Cardiac muscle cell (in vitro differentiated cells and primary cell): ENCODE measurements at places on chromosomes 6 and 20.

- peak; percentile 26 for DNase-seq
Observed at GRCh38 chr6:160730911-160731310, 28.9 kb downstream of the PLG start.

DNA sequence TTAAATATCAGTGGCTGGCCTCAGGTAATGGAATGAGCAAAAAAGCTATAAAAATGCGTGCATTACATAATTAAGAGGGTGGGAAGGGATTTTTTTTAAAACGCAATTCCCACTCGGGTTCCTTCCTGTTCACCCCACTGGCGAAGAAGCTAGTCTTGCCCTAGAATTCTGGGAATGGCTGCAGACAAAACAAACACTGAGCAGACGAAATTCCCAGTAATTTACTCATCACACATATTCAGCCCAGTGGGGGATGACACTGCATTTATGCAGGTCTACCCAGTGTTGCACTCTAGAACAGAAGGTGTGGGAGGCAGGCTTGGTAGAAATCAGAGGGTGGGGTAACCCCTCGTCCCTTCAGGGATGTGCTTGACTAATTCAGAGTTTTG is 2695.0 kb upstream of the DEFB115 start:
- DNase-seq: no peak

- DNase-seq: no peak
Observed at GRCh38 chr6:14113976-14114375, 3.6 kb upstream of the CD83 start.

DNA sequence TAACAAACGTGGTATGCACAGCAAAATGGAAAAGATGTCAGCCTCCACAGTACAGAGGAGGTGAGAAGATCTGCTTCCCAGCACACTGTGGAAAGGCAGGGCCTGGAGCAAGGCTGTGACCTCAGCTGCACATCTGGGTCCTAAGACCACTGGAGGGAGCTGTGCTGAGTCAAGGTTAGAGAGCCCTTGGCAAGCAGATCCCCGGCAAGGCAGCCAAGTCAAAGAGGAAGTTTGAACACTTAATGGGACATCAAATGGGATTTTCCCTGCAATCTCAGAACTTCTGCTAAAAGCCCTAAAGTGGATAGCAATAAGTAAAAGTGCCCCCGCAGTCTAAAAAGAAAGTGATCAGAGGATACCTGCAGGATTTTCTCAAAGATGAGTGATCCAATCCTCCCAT is 39.5 kb downstream of the UNC5CL start:
- peak; percentile 74 for DNase-seq

DNA sequence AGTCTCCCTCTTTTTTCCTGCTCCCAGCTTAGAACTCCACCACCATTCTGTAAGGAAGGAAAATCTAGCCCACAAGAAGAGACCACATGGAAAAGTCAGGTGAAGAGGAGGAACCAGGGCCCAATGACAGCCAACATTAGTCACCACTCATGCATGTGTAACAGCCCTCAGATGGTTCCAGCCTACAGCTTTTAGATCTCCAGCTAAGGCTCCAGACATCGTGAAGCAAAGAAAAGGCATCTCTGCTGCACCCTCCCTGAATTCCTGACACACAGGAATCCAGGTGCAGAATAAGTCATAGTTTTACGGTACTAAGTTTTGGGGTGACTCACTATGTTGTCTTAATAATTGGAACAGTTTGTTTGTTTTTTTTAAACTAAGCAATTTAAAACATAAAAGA is 25.5 kb downstream of the DCDC2 start:
- DNase-seq: no peak

GRCh38 chr6:25899123-25899522 is 25.1 kb upstream of the SLC17A3 start:
- no peak for DNase-seq

DNA sequence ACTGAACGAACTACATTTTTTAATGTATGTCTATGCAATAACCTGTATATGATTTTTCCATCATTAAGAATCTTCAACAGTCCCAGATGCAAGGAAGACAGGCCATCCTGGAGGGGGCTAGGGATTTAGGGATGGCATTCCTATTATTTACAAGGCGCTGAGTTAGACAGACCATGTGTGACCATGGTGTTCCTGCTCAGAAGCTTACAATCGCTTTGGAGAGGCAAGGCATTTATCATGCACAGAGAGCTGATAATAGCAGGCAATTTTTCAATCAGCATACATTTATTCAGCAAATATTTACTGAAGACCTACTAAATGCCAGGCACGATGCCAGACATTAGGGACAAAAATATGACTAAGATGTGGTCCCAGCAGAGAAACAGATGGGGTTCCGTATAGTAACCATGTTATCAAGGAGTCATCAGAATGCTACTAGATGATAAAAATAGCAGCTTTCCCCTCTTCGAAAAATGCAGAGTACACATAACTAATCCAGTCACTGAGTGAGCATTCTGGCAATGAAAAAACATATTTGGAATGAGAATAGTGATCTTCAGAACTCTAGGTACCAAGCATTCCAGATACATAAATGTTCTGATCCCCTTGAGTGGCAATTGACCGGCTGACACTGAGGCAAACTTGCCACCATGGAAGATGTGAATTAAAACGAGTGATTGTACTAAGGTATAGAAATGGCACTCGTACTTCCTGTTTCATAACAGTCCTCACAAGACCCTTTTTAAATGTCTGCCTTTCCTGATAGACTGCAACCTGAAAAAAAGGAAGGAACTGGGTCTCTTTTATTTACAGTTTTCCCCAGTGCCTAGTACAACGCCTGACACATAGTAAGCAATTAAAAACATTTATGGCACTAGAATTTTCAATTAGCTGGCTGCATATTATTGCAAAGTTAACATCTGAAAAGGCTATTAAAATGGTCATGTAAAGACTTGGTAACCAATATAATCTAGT is 135.7 kb downstream of the ATXN1 start:
- no peak for DNase-seq

DNA sequence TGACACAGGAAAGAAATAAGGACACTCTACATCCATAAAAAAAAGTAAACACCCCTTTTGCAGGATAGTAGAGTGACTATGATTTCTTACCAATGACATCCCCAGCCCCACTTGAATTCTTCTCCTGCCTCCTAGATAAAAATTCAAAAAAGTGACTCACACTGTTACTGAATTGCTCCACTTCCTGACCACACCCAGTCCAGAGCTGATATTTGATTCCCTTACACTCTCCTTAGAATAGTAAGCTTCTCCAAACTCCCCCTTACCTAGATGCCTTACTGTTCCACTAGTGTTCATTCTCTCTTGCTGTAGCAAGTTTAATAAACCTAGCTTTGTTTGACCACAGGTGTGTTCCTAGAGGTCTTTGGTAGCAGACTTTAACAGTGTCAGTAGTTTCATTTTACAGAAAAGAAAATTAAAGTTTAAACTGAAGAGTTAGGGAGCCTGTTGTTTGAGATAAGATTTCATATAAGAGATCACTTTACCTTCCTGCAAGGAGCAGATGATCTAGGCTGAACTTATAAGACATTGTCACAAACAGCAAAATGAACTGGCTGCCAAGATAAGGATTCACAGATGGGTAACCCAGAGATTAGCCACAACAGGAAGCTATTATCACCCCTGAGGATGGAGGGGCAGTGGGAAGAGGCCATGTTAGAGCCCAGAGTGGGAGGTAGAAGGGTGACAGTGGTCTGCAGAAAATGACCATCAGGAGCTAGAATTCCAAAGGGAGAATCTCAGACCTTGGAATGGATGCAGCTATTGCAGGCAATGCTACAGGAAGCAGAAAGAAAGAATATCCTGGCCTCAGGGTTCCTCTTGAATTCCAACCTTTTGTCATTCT is 28.4 kb upstream of the BTN3A2 start:
- DNase-seq: peak; percentile 60

GRCh38 chr20:43658069-43658722 is 8.7 kb upstream of the MYBL2 start:
- DNase-seq: no peak

DNA sequence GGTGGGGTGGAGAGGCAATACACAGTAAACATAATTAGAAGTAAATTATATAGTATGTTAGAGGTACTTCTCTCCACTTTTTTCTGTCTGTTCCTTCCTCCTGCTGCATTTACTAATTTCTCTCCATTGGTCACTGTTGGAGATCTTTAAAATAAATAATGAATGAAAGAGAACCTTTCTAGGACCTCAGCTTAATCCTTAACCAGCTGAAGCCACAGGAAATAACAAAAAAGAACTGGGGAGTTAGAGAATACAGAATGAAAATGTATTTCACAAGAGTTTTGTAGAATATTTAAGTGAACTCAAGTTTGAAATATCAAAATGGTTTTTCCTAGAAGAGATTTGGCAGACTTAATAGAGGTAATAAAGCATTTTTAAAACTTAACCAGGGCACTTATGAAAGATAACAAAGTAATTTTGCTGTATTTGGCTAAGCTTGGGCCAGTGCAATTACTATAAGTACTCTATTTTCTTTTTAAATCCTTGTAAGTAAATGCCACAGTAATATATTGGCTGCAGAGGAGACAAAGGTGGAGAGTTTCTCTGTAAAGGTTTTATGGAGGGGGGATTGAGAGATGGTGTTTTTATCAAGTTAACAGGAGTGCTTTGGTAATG is 405.0 kb downstream of the CDKAL1 start:
- no peak for DNase-seq

DNA sequence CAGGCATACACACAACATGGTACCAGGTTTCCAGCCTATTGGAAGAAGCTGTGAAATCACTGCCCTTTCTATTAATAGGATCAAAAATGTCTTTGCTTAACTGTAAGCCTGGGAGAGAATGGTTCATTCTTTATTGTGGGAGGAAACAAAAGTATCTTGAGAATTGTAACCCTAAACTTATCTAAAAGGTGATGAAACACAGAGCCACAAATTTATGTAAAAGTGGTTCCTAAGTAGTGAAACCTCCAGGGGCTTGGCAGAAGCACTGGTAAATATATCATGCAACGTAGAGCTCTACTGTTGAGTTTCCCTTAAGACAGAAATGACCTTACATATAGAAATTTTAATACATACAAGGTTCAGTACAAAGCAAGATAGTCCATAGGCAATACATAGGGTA is 17.2 kb upstream of the NOX3 start:
- peak; percentile 89 for DNase-seq

DNA sequence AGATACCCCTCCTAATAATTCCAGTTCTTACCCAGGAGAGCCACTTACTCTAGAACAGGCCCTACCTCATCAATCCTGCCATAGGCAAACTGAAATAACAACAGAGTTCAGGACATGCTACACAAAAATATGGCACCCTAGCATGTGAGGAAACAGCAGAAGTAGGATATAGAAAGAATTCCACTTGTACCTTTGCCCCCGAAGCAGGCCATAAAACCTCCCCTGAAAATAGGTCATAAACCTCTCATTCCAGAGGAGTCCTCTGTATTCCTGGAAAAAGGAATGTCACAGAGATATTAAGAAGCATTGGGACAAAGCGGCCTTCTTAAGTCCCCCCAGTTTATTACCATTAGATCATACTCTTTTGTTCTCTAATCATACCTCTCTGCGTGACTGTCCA is 504.3 kb upstream of the MARCKS start:
- no peak for DNase-seq

DNA sequence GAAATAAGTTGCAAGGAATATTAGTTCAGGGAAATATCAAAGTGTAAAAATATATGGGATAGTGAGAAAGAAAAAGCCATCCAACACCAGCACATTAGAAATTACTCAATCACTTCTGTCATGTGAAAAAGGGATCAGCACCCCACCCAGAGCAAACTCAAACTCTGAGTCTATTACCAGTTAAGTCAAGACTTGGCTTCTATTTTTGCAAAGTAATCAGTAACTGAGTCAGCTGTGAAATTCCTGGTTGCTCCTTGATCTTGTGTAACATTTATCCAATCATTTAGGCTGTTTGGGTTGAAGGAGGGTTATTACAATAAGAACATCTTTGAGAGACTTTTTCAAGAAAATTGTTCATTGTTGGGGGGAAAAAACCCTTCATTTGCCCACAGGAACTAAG is 51.2 kb downstream of the SLC22A23 start:
- peak; percentile 76 for DNase-seq

- no peak for DNase-seq
Observed at GRCh38 chr6:111068109-111068865, 19.0 kb upstream of the SLC16A10 start.

- DNase-seq: no peak
Observed at GRCh38 chr20:40494248-40494647, 194.8 kb downstream of the MAFB start.

- no peak for DNase-seq
Observed at GRCh38 chr6:38504996-38505395, 134.7 kb downstream of the BTBD9 start.
